ENCODE measurements at places on chromosomes 5 and 9. TPM values are rescaled to one million over a fixed set of nuclear protein-coding genes. Genes with fewer than 3 reads are reported as not detected.
A peak's percentile ranks its signal among the peaks of the same experiment; 100 is the strongest.

GRCh38 chr5:139410993-139411828, 7.3 kb upstream of the SPATA24 start:
- DNase-seq, result no peak

DNA sequence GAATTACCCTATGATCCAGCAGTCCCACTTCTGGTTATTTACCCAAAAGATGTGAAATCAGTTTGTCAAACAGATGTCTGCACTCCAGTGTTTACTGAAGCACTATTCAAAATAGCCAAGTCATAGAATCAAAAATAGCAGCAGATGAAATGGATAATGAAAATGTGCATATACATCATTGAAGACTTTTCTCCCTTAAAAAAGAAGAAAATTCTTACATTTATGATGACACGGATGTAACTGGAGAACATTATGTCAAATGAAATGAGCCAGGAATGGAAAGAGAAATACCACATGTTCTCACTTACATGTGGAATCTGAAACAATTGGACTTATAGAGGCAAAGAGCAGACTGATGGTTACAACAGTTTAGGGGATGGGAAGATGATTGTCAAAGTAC, 21.5 kb upstream of the PLEKHG4B start:
- DNase-seq, result no peak

DNA sequence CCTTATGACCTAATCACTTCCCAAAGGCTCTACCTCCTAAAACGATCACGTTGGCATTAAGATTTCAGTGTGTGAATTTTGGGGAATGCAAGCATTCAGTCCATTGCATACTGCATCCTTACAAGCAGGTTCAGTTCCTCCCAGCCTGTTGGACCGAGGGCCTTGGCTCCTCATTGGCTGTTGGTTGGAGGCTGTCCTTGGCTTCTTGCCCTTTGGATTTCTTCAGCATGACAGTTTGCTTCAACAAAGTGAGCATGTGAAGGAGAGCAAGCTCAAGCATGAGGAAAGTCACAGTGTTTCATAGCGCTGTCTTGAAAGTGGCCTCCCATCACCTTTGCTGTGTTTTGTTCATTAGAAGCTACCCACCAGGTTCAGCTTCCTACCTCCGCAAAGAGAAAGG, 109.5 kb downstream of the GADD45G start:
- no peak for DNase-seq

- no peak for DNase-seq
Measured at GRCh38 chr9:95724253-95724991, 151.1 kb upstream of the ERCC6L2 start.

GRCh38 chr5:56447232-56447631, 214.1 kb upstream of the ANKRD55 start:
- no peak for DNase-seq

- no peak for DNase-seq
Measured at GRCh38 chr5:10866913-10867312, 105.9 kb upstream of the DAP start.

GRCh38 chr5:169547508-169547907, 36.1 kb upstream of the SPDL1 start:
- no peak for DNase-seq

GRCh38 chr9:27394826-27395201, 97.9 kb upstream of the EQTN start:
- DNase-seq, result no peak

GRCh38 chr5:52800394-52801213, 12.9 kb downstream of the ITGA1 start:
- peak; percentile 47 for DNase-seq

- DNase-seq, result no peak
Measured at GRCh38 chr9:78857373-78858225, 560.7 kb downstream of the PSAT1 start.

DNA sequence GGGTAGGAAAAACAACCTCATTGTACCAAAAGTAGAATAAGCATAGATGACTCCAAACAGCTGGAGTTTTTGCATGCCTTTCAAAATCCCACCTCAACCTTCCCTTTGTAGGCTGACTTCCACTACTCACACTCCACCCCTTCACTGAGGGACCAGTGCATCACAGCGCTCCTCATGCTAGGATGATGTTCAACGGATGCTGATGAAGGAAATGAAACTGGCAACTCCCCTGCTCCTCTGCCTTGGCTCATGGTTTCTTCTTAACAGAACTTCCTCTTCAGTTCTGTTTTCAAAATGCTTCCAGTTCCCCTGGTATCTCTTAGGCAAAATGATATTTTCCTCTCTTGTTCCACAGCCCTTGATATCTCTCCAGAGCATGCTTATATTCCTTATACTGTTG, 29.0 kb downstream of the LIFR start:
- DNase-seq, result no peak

- no peak for DNase-seq
Measured at GRCh38 chr5:59034498-59035186, 451.8 kb downstream of the RAB3C start.

GRCh38 chr9:137370865-137371520, 52.0 kb downstream of the EXD3 start:
- peak; percentile 32 for DNase-seq

DNA sequence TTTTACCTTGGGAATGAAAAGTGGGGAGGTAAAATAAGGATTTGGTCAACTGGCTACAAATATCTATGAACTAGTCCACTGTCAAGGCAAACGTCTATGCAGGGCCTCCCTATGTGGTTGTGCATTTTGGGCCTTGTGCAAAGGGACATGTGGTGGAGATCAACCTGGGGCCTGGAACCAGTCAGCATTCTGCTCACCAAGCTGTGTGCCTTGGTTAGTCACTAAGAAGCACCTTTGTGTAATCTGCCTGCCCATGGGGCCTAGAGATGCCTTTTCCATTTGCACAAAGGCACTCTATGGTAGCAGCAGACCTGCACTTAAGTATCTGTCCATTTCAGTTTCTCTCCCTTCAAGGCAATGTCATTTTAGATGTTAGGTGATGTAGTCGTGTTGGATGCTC, 184.0 kb downstream of the GNAQ start:
- no peak for DNase-seq

RETREG1 gene
- 6.3 TPM for total RNA-seq

All from glutamatergic neuron (in vitro differentiated cells).